Renal pelvis (tissue), 12 donors: ENCODE measurements at places on chromosomes 12 and 14.

- DNase-seq, result no peak
Observed at GRCh38 chr12:107311682-107312081, 218.3 kb upstream of the CRY1 start.

DNA sequence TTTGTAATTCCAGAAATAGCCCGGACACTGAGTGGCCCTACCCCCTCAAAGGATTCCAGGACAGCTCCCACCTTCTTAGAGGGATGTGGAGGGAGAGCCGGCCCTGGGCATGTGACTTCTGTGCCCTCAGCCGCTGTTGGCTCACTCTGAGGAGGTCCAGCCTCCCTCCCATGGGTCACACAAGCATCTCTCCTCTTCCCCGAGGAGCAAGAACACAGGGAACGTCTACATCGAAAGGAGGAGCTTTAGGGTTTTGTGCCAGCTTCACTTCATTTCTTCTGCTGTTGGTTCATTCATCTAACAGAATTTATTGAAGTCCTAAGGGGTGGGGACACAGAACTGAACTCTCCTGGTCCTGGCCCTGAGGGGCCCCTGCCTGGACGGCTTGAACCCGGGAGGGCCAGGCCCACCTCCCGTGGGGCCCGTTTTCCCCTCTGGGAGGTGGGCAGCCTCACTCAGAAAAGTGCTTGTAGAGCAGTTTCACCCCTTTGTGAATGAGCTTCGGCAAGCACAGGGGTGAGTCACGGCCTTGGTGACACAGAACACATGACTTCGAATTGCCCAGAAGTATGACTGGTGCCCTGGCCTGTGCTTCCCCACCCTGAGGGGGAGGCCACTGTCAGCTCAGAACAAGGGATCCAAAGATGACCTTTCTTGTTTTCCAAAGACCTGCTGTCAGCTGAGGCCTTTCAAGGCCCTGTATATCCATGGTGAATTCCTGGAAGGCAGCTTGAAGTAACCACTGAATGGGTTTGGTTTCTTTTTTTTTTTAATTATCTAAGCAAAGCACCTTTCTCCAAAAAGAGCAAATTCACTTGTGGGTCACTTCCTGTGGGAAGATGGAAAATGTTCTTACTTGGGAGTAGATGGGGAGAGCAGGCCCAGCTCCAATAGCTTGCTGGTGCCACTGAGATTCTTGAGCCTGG lies 39.2 kb downstream of the NFKBIA start:
- DNase-seq, result no peak

- DNase-seq, result no peak
Observed at GRCh38 chr14:89540009-89540829, 123.2 kb upstream of the FOXN3 start.

DNA sequence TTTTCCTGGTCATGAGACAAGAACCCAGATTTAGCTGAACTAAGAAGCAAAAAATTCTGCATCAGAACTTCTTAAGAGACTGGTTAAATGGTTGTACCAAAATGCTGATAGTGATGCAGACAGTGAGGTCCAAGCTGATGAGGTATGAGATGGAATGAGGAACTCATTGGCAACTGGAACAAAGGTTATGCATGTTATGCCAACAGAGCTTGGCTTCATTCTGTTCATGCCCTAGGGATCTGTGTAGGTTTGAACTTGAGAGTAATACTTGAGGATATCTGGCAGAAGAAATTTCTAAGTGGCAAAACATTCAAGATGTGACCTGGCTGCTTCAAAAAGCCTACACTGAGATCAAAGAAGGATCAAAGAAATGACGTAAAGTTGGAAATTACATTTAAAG lies 398.0 kb downstream of the FSCB start:
- DNase-seq, result no peak

GRCh38 chr14:89425931-89426330 lies 8.9 kb upstream of the FOXN3 start:
- no peak for DNase-seq

DNA sequence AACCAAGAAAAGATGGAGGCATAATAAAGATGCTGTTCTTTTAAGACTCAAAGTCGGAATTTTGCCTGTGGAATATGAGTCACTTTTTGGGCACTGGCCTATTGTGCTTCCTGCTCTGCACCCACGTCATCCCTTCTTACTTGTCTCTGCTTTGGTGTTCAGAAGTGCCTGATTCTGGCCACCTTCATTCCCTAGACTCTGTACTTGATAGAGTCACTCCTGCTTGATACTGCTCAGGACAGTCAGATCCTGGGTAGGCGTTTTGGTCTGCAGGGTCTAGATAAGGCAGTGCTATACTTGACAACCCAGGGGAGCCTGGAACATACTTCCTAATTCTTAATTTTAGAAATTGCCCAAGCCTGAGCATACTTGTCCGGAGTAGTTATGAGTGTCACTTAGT lies 1.9 kb downstream of the LRRK2 start:
- no peak for DNase-seq
